AG09319 (cell line): ENCODE measurements at places on chromosomes 11 and 22.
A peak's percentile ranks its signal among the peaks of the same experiment; 100 is the strongest.

DNA sequence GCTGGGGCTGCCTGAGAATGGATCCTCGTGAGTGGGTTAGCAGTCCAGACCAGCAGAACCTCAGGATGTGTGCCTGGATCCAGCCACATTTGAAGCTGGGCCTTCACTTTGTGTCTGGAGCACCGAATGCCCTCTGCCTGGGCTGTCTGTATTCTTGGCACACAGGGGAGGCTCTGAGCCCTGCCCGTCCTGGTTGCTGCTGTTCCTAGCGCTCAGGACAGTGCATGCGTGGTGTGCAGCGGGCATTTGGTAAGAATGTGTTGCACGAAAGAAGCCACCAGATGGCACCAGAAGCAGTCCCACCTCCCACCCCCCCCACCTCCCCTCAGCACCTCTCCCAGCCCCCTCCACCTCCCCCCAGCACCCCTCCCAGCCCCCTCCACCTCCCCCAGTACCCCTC, 4.1 kb upstream of the MAPK11 start:
- DNase-seq, result no peak

DNA sequence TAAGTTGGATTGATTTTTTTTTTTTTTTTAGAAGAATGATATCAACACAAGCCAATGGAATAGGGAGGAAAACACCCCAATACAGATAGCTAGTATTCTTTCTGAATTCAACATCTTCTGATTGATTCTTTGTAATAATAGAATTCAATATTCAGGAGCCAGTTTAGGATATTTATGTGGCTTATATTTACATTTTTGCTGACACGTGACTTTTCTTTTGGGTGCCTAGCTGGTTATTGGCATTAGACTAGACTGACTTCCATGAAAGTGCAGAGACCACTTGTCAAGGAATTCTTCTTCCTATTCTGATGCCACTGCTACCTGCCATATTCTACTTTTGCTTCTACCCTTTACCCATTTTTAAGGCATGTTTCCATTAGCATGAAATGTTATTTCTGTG, 16.4 kb downstream of the TRIM44 start:
- no peak for DNase-seq

- DNase-seq, result no peak
Observed at GRCh38 chr22:50691521-50691920, 18.9 kb downstream of the SHANK3 start.

GRCh38 chr22:50206599-50206998, 5.8 kb downstream of the SELENOO start:
- DNase-seq, result no peak

DNA sequence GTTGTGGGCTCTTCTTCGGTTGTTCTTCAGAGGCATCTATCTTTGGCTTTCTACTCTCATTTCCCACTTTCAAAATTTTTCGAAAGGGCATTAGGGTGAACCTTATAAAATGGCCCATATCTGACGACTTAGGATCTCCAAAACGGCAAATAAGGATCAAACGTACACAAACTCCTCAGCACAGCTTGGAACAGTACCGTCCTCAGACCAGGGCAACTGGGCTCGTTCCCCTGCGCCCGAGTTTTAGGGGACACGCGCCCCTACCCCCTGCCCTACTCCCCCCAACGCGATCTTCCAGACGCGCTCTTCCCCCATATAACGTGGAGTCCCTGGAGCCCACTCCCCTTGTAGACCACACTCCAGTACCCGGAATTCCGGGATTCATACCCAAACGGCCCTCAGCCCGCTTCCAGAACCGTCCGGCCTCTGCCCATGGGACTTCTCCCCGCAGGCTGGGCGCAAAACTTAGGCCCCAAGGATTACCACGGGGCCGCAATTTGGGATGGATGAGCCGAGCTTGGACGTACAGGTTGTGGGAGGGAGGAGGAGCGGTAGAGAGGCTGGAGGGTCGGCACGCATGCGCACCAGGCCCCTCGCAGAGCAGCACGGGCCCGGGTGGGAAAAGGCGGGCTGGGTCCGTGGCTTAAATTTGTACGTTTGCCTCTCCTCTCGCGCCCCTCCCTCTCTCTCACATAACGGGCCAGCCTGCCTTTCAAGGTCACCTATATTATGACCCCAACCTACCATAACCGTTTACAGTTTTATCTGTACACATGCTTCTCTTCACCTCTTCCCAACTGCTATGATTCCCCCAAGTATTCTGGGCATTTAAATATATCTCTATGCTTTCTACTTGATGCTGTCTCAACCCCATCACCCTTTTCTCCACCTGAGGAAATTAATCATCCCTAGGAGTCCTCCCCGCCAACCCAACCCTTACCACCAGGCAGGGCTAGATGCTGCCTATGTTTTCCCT, 3.4 kb downstream of the CCDC89 start:
- DNase-seq, result no peak

GRCh38 chr22:24871611-24872205, 65.7 kb downstream of the SGSM1 start:
- DNase-seq, result no peak

GRCh38 chr11:67548555-67549110, 25.4 kb upstream of the CABP2 start:
- DNase-seq, result no peak

DNA sequence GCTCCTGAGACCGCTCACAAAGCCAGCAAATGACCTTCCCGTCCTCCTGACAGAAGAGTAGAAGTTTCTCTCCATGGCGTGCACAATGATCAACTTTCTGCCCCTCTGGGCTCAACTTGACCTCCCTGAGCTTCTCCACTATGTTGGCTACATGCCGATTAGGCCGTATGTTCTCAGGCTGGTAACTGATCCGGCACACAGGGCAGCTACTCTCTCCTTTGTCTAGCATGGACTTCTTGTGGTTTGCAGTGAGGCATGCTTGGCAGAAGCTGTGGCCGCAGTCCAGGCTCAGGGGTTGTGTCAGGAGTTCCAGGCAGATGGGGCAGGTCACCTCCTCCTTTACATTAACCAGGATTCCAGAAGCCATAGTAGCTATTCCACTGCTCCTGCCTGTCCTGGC, 5.1 kb downstream of the TRIM5 start:
- no peak for DNase-seq

DNA sequence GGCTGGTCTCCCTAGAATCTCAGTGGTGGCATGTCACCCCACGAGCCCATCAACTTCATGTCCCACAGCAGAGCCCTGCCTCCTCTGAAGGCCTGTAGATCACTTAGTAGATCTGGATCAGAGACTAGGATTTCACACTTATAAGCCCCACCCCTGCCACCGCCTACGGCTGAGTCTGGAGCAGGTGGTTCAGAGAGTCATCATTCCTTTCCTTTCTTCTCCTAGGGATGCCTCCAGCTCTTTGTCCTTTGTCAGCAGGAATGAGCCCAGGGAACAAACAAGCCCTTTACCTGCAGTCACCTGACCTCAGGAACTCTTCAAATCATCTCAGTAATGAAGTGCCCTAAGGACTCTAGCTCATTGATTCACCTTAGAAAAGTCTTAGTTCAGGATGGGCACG, 37.8 kb downstream of the SCGB1A1 start:
- DNase-seq, result no peak

DNA sequence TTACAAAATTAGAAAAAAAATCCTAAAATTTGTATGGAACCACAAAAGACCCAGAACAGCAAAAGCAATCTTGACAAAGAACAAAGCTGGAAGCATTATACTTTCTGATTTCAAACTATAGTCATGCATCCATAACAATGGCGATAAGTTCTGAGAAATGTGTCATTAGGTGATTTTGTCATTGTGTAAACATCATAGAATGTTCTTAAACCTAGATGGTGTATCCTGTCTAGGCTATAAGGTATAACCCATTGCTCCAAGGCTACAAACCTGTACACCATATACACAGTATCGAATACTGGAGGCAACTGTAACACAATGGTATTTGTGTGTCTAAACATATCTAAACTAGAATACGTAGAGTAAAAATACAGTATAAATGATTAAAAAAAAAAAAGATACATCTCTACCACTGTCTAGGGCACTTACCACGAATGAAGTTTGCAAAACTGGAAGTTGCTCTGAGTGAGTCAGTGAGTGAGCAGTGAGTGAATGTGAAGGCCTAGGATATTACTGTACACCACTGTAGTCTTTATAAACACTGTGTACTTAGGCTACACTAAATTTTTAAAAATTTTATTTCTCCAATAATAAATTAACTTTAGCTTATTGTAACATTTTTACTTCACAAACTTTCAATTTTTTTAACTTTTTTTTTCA, 18.1 kb upstream of the SC5D start:
- DNase-seq, result no peak

- DNase-seq, result no peak
Observed at GRCh38 chr11:120013325-120014250, 124.3 kb downstream of the TRIM29 start.

GRCh38 chr22:42938976-42939375, 76.0 kb downstream of the PACSIN2 start:
- DNase-seq, result no peak

DNA sequence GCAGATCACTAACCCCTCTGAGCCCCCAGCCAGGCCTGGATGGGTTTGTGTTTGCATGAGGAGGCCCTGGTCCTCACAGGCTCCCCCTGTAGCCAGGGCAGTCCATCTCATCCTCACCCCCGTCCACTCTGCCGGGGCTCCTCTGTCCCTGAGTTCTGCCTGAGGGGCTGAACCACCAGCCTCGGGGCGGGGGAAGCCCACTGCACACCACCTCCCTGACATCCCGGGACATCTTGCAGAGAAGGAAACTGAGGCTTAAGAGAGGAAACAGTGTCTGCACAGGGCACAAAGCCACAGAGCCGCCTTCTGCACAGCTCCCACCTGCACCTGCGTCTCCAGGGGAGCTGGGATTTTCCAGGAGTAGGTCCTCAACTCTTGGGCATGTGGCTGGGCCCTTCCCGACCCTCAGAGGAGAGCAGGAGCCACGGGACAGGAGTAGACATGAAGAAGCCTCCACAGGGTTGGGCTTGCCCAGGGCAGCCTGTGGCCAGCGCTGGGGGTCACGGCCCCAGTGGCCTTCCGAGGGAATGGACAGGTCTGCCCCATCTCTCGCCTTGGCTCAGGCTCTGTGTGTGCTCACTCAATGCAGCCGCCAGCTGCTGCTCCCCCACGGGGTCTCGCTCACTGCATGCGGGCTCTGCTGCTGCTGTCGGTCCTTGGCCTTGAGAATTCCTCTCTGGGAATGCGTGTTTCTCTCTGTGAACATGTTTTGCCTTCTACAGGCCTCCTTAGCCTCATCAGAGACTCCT, 45.4 kb upstream of the CCDC188 start:
- no peak for DNase-seq

DNA sequence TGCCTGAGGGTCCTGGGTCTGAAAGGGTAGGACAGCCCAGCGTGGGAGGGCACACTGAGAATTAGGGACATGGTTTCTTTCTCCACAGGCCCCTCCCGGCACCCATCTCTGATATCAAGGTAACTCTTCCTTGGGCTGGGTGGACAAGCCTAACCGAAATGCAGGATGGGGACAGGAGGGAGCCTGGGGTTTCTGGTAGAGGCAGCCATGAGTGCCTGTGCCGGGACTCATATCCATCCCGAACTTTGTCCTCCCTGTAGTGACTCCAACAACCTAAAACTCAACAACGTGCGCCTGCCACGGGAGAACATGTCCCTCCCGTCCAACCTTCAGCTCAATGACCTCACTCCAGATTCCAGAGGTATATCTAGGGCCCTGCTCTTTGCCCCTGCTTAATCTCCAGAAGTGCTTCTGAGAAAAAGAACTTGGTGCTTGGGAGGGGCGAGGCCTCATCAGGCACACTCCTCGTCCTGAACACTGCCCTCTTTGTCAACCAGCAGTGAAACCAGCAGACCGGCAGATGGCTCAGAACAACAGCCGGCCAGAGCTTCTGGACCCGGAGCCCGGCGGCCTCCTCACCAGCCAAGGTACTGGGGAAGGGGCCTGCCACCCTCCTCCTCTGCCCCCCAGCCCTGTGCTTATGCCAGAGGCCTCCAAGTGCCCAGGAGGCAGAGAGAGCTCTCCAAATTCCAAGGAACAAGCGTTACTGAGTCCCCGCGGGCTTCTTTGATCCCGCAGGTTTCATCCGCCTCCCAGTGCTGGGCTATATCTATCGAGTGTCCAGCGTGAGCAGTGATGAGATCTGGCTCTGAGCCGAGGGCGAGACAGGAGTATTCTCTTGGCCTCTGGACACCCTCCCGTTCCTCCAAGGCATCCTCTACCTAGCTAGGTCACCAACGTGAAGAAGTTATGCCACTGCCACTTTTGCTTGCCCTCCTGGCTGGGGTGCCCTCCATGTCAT, 3.1 kb downstream of the TMEM25 start:
- no peak for DNase-seq

DNA sequence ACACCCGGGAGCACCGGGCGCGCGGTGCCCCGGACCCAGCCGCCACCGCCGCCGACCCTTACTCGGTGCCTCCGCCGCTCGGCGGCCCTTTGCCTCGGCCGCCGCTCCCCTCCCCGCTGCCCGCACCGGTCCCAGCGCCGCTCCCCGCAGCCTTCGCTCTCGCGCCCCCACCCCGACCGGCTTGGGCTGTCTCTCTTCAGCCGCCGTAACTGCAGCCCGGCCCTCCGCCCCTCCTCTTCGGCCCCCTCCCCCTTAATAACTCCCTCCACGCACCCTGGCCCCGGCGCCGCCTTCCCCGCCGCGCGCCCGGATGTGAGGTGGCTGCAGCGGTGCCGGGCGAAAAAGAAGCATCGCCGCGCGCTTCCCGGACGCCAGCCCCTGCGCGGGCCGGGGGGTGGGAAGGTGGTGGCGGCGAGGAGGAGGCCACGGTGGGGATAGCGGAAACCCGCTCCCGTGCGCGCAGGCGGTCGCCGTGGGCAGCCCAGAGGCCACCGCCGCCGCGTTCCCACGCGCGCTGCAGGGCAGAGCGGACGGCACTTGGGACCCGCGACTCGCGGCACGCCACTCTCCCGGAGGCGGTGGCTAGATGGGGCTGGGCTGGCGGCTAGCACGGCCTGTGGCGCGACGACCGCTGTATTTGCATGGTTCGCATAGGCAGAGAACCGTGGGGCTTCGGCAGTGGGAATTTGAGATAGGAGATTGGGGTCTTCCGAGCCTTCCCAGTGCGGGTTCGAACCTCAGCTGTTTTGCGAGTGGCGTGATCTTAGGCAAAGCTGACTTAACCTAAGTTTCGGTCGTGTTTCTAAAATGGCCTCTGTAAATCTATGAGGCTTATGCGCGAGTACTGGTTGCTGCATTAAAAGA, at the start of gene EIF4ENIF1:
Gene EIF4ENIF1, minus strand, starts transcription at position 211 of the 864 bp plus-strand sequence. CDS start 1,124 bp downstream, outside the sequence.
- DNase-seq, result peak; percentile 69

DNA sequence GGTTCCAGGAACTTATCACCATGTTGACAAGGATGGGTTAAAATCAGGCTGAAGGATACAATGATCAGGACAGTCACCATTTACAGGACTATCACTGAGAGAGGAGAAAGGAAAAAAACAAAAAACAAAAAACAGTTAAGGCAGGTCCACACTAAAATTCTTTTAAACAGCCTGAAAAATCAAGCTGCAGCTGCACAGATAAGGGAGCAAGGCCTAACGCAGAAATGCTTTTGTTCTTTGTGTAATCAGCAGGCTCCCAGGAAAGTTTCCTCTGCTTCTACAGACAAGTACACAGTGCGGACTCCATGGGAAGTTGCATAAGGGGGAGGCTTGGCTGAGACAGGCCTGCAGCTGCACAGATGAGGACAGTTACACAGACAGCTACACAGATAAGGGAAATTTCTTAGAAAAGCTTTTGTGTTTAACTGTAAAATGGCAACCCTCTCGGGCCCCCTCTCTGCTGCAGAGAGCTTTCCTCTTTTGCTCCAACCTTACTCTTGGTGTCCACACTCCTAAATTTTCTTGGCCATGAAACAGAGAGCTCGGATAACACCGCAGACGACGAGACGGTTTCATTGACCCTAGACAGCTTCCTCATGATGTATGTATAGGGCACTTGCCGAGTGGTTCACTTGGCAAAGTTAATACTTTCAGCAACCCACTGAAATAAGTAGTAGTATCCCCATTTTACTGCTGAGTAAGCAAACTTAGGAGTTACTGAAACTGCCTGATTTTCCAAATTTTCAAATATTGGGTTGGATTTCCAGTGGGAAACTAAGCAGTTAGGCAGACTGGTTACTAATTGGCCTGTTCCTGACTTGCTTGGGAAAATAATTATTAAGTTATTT, 45.5 kb downstream of the PIWIL3 start:
- no peak for DNase-seq
